CD4-positive, CD25-positive, alpha-beta regulatory T cell (primary cell): ENCODE measurements at places on chromosomes 11 and 22.

DNA sequence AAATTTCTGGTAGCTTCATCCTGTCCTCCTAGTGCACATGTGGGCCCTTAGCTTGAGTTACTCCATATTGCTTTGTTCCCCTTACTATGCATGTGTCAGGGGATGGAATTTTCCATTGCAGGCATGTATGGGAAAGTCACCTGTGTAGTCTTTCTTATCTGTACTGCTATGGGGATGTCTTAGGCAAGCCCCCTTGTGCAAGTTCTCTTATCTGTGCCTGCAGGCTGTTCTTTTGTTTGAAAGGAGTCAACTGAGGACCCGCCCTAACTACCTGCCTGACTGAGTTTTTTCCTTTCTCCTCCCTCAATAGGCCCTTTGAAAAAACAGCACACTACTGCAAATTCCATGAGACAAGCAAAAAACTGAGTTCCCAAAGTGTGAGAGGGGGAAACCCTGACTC is 8.7 kb downstream of the OR8K5 start:
- DNase-seq, result no peak

GRCh38 chr22:31136711-31137110 is 3.6 kb downstream of the PLA2G3 start:
- no peak for DNase-seq

- DNase-seq, result no peak
Observed at GRCh38 chr11:117470576-117470975, 142.9 kb downstream of the CEP164 start.

DNA sequence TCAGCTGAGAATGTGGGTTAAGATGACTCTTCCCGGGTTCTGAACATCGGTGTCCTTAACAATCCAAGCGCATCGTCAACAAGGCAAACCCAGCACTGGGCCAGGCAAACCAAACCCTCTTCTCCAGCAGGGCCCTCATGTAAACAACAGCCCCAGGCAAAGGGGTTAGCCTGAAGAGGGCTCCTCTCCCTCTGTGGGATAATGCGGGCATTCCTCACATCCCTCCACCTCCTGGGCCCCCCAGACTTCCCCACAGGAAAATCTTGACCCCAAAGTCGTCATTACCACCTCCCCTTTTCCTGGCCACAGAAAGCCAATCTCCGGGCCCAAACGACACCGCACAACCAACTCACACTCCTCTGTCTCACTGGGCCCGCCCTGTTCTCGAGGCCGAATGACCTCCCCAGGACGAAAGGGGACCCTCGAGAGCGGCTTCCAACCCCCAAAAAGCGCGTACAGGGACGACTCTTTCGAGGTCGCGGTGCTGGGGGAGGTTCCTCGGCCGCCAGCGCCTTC is 566 bp downstream of the DDB1 start:
- DNase-seq, result peak; percentile 15

DNA sequence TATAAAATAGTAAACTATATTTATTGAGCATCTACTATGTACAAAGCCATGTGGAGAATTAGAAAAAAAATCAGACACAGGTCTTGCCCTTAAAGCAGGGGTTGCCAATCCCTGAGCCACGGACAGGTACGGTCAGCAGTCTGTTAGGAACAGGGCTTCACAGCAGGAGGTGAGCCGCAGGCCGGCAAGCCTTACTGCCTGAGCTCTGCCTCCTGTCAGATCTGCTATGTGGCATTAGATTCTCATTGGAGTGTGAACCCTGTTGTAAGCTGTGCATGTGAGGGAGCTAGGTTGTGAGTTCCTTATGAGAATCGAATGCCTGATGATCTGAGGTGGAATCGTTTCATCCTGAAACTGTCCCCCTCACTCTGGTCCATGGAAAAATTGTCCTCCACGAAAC is 2.1 kb upstream of the RAG2 start:
- no peak for DNase-seq
